Colonic mucosa (tissue), 4 donors: ENCODE measurements at places on chromosomes 3 and 15.

DNA sequence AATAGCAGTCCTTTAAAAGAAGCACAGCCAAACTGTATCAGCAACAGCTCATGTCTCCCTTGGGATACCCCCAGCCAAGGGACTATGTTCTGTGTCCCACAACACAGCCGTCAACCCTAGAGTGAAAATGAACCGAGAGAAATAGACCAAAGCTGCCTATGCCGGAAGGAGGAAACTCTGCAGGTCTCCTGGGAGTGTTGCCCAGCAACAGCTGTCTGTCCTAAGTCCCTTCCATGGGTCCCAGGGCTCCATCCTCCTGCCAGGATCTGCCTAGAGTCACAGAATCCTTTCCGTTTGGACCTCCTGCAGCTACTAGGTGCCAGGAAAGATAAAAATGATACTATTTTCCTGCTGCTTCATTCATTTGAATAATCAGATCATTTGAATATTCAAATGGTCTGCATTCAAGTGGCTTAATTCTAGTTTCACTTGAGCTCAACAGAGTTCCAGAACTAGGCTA, 53.1 kb downstream of the TRANK1 start:
- DNase-seq = no peak
- H3K36me3 ChIP-seq = no peaks in the 10 kb centered on the region
- H3K27me3 ChIP-seq = no peaks in the 10 kb centered on the region
- no peaks in the 10 kb centered on the region for H3K4me1 ChIP-seq
- no peak overlapping the region for H3K4me3 ChIP-seq

DNA sequence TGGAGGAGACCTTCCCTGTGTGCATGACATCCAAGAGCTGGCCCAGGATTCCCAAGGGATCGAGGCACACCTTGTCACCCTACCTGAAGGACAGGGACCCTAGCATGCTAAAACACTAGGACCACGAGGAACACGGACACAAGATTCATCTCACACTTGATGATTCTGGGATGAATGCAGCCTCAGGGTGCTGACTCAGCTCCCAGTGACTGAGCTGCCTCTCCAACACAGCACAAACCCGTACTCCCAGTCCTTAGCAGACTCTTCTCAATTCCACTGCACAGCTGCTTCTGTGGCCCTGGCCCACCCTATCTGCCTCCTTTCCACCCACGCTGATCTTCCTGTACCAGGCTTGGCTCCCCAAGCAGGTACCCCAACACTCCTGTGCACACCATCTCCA, 9.1 kb upstream of the OXTR start:
- H3K27ac ChIP-seq = no peak overlapping the region
- no peaks in the 10 kb centered on the region for H3K36me3 ChIP-seq
- DNase-seq = no peak
- no peak overlapping the region for H3K4me3 ChIP-seq
- H3K4me1 ChIP-seq = no peaks in the 10 kb centered on the region
- H3K27me3 ChIP-seq = no peaks in the 10 kb centered on the region

DNA sequence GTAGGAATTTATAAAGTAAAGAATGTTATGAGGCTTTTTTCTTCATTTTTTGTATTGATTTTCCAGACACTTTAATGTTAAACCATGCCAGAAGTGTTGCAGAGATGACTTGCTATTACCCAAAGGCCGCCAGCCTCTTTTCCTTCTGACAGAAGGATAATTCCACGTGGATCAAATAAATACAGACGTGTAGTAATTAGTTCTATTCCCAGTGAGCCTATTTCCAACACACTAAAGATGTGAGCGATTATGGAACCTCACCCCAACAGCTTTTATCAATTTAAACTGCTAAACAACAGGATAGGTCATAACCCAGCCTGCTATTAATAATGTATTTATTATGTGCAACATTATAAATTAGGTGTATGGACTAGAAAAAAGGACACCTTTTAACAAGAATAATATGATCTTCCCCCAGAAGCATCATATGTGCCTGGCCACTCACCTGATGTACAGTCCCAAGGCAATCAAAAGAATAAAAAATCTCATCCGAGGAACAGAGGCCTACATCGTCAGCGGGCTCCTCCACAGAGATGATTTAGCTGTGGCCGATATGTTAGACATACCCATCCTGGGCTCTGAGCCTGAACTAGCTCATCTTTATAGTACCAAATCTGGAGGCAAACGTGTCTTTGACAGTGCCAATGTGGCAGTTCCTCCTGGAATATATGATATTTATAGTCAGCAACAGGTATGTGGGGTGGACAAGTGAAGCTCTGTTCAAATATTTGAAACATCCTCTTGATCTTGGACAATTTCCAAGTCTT, 125.9 kb upstream of the C15orf61 start:
- H3K27ac ChIP-seq = no peak overlapping the region
- no peak for DNase-seq
- H3K36me3 ChIP-seq = no peaks in the 10 kb centered on the region
- no peaks in the 10 kb centered on the region for H3K4me1 ChIP-seq

GRCh38 chr15:80893777-80894176, 95.8 kb downstream of the MESD start:
- no peaks in the 10 kb centered on the region for H3K4me1 ChIP-seq
- no peaks in the 10 kb centered on the region for H3K27me3 ChIP-seq
- H3K27ac ChIP-seq = no peak overlapping the region

- H3K27me3 ChIP-seq = no peaks in the 10 kb centered on the region
- H3K4me1 ChIP-seq = no peaks in the 10 kb centered on the region
- no peaks in the 10 kb centered on the region for H3K36me3 ChIP-seq
- H3K27ac ChIP-seq = no peak overlapping the region
Observed at GRCh38 chr15:78182336-78182700, 33.2 kb downstream of the IDH3A start.

GRCh38 chr15:35104526-35105147, 19.5 kb upstream of the NANOGP8 start:
- no peaks in the 10 kb centered on the region for H3K36me3 ChIP-seq
- H3K27me3 ChIP-seq = no peaks in the 10 kb centered on the region
- H3K4me3 ChIP-seq = no peak overlapping the region

- H3K4me1 ChIP-seq = no peaks in the 10 kb centered on the region
- no peaks in the 10 kb centered on the region for H3K36me3 ChIP-seq
- no peak overlapping the region for H3K27ac ChIP-seq
Observed at GRCh38 chr15:75483961-75484360, 32.5 kb upstream of the SIN3A start.

DNA sequence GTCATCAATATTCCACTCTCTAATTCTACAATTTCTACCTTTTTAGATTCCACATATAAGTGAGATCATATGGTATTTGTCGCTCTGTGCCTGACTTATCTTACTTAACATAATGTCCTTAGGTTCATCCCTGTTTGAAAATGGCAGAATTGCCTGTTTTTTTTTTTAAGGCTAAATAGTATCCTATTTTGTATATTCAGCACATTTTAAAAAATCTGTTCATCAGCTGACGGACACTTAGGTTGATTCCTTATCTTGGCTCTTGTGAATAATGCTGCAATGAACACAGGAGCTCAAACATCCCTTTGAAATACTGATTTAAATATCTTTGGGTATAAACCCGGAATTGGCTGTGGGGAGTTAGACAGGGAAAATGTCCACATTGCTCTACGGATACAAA, 326.7 kb upstream of the THBS1 start:
- H3K4me1 ChIP-seq = no peaks in the 10 kb centered on the region
- no peak for DNase-seq
- no peaks in the 10 kb centered on the region for H3K36me3 ChIP-seq
- H3K27ac ChIP-seq = no peak overlapping the region

DNA sequence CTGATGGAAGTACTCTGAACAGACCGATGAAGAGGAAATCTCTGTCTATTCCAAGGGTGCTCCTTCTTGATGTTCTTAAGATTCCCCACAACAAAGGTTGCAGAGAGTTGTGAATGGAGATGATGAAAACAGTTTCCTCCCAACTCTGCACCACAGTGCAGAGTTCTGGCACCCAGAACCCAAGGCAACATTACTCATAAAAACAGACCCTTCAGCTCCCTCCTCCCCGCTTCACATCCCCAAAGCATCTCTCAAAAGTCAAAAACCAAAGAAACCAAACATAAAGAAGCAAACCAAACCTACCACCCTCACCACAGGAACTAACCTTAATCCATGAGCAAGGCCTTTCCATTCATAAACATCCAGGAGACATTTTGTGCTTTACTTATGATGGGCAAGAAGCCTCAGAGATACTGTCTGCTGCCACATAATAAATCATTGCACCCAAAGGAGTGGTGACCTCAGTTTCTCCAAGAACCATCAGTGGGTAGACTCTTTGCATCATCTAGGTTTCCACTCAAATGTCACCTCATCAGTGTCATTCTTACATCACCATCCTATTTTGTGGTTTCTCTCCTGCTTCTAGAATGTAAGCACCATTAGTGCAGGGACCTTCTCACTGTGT, 13.2 kb downstream of the PCOLCE2 start:
- no peaks in the 10 kb centered on the region for H3K4me1 ChIP-seq
- DNase-seq = no peak
- H3K27ac ChIP-seq = no peak overlapping the region
- H3K27me3 ChIP-seq = no peaks in the 10 kb centered on the region
- no peaks in the 10 kb centered on the region for H3K36me3 ChIP-seq
- no peak overlapping the region for H3K4me3 ChIP-seq

- no peak for DNase-seq
- no peaks in the 10 kb centered on the region for H3K36me3 ChIP-seq
- H3K4me1 ChIP-seq = no peaks in the 10 kb centered on the region
Observed at GRCh38 chr3:27905625-27906024, 183.5 kb upstream of the EOMES start.

DNA sequence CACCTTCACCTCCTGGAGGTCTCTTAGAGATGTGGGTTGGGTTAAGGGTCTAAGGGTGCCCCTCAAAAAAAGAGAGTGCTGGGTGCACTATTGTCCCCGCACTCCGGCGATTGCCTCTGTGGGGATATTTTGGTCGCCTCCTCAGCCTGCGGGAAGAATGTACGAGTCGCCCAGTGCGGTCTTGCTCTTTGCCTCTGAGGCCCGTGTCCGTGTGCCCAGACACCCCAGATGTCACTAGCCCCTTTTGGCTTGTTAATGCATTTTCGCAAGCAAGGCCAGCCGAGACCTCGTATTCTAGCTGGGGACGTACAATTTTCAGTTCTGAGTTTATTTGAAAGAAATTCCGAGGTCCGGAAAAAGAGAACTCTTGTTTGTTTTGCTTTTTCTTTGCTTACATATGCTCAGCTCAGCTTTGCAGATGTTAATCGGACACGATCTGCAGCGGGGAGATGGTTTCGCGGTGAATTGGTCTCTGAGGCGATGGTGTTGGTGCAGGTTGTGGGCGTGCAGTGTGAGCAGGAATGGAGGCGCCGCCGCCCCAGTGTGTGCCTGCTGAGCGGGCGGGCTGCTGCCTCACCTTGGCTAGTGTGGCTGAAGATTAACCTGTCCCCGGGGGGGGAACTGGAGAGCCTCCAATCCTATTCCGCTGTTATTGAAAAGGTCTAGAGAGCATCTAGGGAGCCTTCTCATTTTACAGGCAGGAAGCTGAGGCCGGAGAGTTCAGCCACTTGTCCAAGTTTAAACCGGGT, 1.4 kb downstream of the ST6GAL1 start:
- DNase-seq = peak; percentile 84
- H3K4me1 ChIP-seq = no peaks in the 10 kb centered on the region
- H3K27ac ChIP-seq = peak overlapping the region; percentile 48
- no peaks in the 10 kb centered on the region for H3K27me3 ChIP-seq

- no peak overlapping the region for H3K27ac ChIP-seq
- no peaks in the 10 kb centered on the region for H3K36me3 ChIP-seq
- H3K4me1 ChIP-seq = no peaks in the 10 kb centered on the region
- H3K27me3 ChIP-seq = no peaks in the 10 kb centered on the region
- no peak for DNase-seq
Observed at GRCh38 chr3:132563420-132564069, 33.5 kb upstream of the ACKR4 start.

DNA sequence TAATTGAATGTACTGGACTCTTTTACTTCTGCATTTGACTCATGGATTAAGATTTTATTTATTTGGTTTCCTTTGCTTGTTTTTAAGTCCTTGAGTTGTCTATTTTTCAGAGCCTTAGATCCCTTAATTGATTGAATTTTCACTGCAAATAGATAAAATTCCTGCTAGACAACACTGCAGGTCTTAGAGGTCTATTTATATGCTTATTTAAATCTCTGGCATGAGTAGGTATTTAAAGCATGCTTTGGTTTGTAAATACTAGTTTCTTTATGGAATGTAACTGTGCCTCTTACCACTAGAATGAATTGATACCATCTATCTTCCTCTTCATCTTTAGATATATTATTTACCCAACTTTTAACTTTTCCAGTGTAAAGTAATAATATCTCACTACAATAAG, 20.0 kb downstream of the PLSCR5 start:
- H3K27ac ChIP-seq = no peak overlapping the region
- no peak overlapping the region for H3K4me3 ChIP-seq
- H3K27me3 ChIP-seq = no peaks in the 10 kb centered on the region
- no peak for DNase-seq

- no peaks in the 10 kb centered on the region for H3K4me1 ChIP-seq
- H3K27me3 ChIP-seq = no peaks in the 10 kb centered on the region
- no peaks in the 10 kb centered on the region for H3K36me3 ChIP-seq
- H3K27ac ChIP-seq = no peak overlapping the region
Observed at GRCh38 chr3:8856071-8856470, 86.7 kb upstream of the OXTR start.

DNA sequence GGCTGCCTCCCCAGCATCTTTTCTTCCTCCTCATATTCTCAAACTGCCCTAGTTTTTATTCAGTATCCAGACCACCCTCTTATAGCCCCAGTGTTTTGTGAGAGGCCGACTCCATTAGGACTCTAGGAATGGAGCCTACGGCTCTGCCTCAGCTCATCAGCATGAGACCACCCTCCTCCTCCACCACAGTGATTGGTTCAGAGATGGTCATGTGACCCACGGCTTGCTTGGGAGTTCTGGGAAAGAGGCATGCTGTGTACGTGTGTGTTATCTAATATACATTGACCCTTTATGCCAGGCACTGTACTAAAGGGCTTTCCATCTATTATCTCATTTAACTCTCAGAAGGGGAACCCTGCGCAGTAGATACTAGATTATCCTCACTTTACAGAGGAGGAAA, 17.8 kb upstream of the CMTM7 start:
- no peak overlapping the region for H3K4me3 ChIP-seq
- no peaks in the 10 kb centered on the region for H3K4me1 ChIP-seq
- no peaks in the 10 kb centered on the region for H3K36me3 ChIP-seq
- no peaks in the 10 kb centered on the region for H3K27me3 ChIP-seq
- no peak overlapping the region for H3K27ac ChIP-seq

DNA sequence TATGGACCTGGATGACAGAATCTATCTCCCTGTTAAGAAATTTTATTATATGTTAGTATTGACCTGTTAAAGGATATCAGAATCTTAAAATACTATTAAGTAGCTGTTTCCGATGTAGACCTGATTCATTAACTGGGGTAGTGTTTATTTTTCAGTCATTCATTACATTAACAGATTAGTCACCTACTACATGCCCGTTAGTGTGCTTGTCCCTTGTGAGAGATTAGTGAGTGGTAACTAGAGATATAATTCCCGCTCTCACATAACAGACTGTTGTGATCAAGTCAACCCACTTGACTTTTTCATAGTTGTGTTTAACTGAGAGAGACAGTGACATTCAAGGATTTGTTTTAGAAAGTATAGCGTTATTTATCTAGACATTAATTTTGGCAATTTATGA, 166.8 kb downstream of the TCF12 start:
- no peak overlapping the region for H3K4me3 ChIP-seq
- H3K27ac ChIP-seq = no peak overlapping the region
- no peaks in the 10 kb centered on the region for H3K36me3 ChIP-seq
- DNase-seq = no peak
- no peaks in the 10 kb centered on the region for H3K27me3 ChIP-seq

- H3K27me3 ChIP-seq = no peaks in the 10 kb centered on the region
- H3K4me1 ChIP-seq = no peaks in the 10 kb centered on the region
- H3K36me3 ChIP-seq = no peaks in the 10 kb centered on the region
- no peak overlapping the region for H3K27ac ChIP-seq
- no peak for DNase-seq
Observed at GRCh38 chr3:31772272-31772671, 208.8 kb downstream of the OSBPL10 start.
